ENCODE measurements at places on chromosomes 7 and 10.
A peak's percentile ranks its signal among the peaks of the same experiment; 100 is the strongest.

GRCh38 chr10:60114765-60115586 is 208.6 kb upstream of the CCDC6 start:
- DNase-seq = peak; percentile 39

GRCh38 chr10:16436367-16436757 is 448 bp upstream of the PTER start:
- no peak for DNase-seq

- DNase-seq = no peak
Measured at GRCh38 chr7:157485361-157485831, 148.6 kb downstream of the DNAJB6 start.

DNA sequence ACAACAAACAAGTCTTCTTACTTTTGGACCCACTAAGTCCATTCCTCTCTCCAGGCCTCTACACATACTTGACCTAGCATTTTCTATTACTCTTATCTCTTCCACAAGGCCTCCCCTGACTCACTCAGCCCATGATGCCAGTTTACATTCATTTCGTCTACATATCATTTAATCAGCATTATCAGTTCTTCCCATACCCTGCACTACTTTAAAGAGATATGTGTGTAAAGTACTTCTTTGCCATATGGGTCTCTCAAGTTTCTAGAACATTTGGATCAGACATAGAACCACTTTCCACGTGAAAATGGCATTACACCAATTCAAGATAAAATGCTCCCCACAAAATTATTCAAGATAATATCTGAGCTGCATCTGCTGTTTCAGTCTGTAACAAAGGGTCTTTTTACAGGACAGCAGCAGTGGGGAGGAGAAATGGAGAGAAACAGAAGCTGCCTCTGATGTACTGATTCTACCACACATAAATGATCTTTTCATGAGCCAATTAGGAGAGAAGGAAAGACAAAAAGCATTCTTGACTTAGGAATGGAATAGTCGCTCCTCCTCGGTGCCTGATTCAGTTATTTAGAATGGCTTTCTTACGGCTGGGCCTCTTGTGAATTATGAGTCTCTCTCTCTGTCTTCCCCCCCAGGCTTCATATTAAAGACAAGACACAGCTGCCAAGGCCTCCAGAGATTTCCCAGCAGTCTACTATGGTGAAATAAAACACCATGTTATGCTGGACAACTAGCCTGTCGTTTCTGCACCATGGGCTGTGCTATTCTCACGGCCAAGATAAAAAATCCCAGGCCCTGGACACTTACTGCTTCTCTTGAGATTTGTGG is 46.9 kb upstream of the SEPTIN7 start:
- no peak for DNase-seq

DNA sequence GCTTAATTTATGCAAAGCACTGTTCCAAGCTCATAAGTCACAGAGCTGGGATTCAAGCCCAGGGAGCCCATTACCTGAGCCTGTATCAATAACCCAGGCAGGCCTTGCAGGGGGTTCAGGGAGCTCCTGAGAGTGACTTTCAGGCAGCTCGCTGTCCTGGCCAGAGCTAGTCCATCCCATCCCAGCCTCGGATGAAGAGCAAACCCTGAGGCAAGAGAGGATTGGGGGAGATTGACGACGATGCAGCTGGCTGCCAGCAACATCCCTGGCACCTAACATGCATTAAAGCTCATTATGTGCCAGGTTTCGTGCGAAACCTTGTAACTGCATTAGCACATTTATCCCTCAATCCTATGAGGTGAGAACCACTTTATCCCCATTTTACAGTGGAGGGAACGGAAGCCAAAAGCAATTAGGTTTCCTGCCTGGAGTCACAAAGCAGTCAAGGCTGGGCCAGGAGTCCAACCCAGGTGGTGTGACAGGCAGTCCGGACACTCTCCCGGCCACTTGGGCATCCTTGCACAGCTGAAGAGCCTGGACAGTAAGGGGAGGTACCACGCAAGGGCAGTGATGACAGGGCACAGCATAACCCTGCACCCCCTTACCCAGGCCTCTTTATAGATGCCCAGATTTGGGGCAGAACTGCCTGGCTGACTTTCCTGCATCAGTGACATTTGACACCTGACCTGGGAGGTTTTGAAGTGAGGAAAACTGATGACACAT is 129.8 kb upstream of the CHST15 start:
- DNase-seq = no peak

GRCh38 chr7:149598721-149599308 is 101.2 kb upstream of the ZNF746 start:
- no peak for DNase-seq

- DNase-seq = peak; percentile 90
Measured at GRCh38 chr7:78226059-78226719, 427.6 kb downstream of the PHTF2 start.

DNA sequence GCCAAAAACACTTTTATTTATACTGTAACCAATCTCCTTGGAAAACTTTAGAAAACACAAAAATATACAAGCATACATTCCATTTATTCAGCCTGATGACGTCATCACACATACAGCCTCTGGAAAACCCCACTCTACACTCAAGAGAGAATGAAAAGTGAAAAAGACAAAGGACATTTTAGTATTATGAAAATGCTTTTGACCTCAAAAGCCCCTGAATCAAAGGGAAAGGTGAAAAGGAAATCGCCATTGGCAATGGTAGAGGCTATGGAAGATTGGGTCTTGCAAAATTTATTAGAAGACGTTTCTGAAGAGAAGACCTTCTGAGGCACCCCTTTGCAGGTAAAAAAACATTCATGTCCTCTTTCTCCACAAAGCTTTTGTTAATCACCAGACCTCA is 82.9 kb upstream of the STRIP2 start:
- no peak for DNase-seq

DNA sequence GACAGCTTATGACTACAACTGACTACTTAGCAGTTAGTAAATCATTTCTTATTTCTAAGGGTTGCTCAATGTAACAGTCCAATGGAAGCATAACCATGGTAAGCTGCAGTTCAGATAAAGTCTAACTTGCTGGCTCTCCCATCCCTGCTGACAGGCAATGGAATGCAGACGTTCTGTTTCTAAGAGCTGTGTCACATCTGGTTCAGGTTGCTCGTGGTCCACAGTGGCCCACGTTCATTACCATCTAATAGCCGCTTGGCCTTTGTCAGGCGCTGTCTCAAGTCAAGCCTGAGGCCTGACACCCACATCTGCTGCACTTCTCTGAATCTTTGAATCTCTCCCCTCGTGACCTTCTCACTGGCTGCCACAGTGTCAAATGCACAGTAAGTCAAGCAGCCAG is 240.8 kb downstream of the FGFR2 start:
- DNase-seq = no peak

DNA sequence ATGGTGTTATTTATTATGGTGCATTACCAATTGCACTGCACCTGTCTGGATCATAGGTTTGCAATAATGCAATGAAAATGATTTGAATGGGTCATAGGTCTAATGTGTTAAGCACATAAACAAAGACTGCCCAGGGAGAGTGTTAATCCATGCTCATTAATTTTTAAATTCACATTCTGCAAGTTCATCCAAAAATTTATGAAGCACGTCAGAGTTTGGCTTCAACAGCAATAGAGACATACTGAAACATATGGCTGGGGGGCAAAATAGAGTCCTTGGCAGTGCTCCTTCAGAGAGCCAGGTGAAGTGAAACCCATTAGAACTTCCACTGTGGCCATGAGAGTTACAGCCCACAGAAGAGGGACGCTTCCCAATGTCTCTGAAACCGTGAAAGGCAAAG is 441.1 kb downstream of the POM121L12 start:
- DNase-seq = no peak

GRCh38 chr10:87705339-87705738 is 45.7 kb downstream of the PAPSS2 start:
- DNase-seq = no peak

DNA sequence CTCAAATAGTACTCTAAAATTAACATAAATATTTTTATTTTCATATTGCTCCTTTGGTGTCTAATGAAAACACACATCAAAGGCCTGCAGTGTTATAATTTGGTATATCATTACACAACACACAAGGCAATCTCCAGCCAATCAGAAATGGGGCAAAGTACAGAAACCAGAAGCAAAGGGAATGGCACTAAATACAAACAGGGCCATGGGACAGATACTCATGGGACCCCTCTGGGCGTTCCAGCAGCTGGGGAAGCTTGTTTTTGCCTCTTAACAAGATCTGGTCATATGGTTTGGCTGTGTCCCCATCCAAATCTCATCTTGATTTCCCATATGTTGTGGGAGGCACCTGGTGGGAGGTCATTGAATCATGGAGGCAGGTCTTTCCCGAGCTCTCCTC is 551.8 kb upstream of the NRP1 start:
- no peak for DNase-seq

DNA sequence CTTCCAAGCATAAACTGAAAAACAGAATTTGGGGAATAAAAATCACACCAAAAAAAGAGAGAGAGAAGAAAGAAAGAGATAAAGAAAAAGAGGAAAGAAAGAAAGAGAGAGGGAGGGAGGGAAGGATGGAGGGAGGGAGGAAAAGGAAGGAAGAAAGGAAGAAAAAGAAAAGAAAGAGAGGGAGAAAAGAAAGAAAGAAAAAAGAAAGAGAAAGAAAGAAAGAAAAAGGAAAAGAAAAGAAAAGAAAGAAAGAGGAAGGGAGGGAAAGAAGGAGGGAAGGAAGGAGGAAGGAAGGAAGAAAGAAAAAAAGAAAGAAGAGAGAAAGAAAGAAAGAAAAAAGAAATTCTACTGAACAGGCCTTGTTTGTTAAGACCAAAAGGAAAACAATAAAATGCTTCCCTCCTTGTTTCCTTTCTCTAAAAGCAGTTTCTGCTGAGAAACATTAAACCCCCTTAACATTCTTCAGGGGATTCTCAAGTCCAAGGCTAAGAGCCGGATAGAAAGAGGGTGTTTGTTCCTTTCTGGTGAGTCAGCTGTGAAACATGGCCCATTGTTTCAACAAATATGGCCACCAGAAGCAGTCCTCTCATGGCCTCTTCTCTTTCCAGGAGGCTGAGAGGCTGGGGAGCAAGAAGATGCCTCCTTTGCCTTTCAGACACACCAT is 46.9 kb upstream of the GPAM start:
- DNase-seq = no peak

GRCh38 chr10:31460242-31460641 is 141.2 kb downstream of the ZEB1 start:
- DNase-seq = no peak

- no peak for DNase-seq
Measured at GRCh38 chr10:6642876-6643275, 62.8 kb upstream of the PRKCQ start.

DNA sequence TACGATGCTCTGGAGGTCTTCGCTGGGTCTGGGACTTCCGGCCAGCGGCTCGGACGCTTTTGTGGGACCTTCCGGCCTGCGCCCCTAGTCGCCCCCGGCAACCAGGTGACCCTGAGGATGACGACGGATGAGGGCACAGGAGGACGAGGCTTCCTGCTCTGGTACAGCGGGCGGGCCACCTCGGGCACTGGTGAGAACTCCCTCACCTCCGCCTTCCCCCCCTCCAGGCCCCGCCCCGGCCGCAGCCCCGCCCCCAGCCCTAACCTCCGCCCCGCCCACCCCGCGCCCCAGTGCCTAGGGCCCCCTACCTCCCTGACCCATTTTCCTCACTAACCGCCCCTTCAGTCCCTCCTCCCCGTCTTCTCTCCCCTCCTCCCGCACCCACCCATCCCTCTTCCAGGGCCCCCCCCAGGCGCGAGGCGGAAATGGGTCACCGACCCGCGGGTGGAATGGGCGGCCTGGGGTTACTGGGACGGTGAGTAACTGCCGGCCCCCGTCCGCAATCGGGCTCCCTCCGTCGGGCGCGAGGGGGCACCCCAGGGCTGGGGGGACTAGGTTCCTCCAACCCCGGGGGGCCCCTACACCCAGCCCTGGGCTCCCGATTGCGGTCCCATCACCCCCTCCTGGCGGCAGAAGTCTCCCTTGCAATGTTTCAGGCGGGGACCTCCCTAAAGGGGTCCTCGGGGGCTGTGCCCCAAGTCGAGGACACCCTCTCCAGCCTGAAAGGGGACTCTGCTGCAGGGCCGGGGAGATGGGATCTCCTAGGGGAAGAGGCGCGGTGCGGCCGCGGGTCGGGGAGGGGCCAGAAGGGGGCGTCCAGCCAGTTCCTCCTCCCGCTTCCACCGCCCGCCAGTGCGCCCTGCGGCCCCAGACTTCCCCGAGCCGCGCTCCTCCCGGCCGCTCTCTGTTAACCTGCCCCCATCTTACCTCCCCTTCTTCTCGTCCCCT is 2.1 kb downstream of the PCOLCE start:
- peak; percentile 25 for DNase-seq

DNA sequence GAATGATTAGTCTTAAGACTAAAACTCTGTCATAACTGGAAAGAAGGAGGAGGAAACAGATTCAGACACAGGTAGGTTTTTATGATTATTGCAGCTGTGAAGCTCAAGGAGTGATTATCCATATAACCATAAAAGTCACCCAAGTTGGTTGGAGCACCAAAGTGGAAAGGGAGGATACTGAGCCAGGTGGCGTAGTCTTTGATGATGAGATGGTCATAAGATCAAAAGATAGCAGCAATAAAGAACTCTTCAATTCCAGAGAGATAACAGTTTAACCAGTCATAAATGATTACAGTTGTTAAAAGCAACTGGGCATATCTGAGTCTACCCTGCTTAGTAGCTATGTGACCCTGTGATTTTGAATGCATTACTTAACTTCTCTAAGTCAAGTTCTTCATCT is 8.4 kb downstream of the ABCB1 start:
- no peak for DNase-seq

- no peak for DNase-seq
Measured at GRCh38 chr10:29977171-29977570, 82.2 kb downstream of the JCAD start.

- DNase-seq = no peak
Measured at GRCh38 chr10:124249812-124250432, 156.5 kb upstream of the CHST15 start.

GRCh38 chr7:108266491-108266890 is 136.3 kb upstream of the LAMB4 start:
- DNase-seq = peak; percentile 40

DNA sequence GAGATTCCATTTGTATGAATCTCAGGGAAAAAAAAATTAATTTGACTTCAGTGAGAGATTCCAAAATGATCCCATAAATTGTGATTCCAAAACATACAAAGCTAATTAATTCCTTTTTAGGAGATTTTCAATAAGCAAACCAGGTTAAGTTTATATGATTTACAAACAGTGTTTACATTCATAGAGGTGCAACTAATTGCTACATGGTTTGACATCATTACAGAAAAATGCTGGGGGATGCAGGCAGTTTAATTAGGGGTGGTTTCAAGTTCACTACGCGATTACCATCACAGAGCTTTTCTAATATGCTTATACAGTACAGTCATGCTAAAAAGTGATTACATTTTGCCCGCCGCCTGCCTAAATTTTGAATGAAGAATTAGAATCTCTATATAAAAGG is 143.2 kb upstream of the MGMT start:
- no peak for DNase-seq

DNA sequence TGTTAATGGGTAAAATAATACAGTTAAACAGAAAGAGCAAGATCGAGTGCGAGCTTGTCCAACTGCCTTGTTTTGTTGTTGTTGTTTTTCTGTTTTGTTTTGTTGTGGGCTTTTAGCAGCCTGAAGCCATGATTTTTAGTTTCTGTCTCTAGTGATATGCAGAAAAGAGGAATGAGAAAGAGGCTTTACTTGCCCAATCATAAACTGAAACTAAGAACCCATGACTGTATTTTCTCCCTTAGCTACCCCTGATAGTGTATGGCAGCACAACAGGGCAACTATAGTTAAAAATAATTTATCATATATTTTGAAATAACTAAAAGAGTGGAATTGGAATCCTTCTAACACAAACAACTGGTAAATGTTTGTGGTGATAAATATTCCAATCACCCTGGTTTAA is 493.9 kb downstream of the GLRX3 start:
- DNase-seq = no peak

- DNase-seq = no peak
Measured at GRCh38 chr10:128981881-128982615, 485.0 kb upstream of the MGMT start.

Measured in NCI-H1694 treated with DMSO at 0.1 percent for 48 hours (cell line).